NB4 (cell line): ENCODE measurements at places on chromosomes 1 and 21.

DNA sequence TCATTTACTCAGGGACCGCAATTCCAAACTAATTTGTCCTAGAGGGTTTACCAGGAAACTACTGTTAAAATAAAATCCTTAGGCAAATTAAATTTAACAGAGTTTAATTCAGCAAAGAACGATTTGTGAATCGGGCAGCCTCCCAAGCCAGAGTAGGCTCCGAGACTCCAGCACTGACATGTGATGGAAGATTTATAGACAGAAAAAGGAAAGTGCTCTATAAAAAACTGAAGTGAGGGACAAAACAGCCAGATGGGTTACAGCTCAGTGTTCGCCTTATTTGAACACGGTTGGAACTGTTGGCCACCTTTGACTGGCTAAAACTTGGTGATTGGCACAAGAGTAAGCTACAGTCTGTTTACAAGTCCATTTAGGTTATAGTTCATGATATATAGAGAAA lies 35.2 kb upstream of the RCSD1 start:
- DNase-seq, result no peak

GRCh38 chr1:85047472-85048295 lies 616 bp downstream of the MCOLN3 start:
- no peak for DNase-seq

- DNase-seq, result no peak
These were observed 15.3 kb upstream of the CHIT1 start for GRCh38 chr1:203244776-203245175.

DNA sequence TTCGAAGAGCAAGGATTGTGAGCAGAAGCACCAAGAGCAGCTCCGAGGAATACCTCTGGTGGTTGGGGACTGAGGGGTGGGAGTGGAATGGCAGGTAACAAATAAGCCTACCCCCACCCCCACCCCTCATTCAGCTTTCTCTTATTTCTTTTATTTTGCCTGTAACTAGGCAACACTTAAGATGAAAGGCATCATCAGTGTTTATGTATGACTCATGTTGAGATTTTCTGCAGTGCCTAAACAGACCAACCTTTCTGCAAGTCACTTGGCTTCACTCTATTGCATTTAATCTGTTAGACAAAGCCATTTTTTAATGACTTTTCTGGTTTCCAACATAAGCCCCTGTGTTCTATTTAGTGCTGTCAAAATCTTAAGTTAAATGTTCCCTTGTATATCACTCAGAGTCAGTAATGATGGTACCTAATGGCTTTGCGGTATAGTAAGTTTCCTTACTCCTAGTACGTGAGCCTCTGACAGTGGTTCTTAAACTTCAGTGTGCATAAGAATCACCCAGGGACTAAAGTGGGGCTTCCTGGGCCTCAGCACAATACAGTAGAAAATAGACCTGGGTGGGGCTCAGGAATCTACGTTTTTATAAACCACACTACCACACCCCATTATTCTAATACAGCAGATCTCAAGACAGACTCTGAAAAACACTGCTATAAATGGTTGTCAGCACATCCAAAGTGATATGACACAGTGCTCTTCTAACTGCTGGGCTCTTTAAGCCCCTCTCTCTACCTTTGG lies 19.9 kb downstream of the CASQ2 start:
- no peak for DNase-seq

DNA sequence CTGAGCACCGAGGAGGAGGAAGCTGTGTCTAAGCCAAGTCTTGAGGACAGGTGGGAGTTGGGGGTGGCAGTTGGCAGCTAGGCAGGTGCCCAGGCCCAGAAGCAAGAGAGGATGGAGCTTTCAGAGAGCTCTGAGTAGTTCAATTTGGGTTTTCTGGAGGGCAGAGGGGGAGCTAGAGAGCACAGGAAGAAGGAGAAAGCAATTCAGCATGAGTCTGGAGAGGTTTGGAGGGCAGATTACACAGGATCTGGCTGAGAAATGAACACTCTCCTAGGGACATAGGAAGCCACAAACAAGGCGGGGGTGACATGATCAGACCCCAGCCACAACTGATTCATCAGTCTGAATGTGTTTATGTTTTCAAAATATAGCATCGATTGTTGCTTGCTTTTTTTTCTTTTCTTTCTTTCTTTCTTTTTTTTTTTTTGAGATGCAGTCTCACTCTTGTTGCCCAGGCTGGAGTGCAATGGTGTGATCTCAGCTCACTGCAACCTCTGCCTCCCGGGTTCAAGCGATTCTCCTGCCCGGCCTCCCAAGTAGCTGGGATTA lies 23.8 kb downstream of the PTPRF start:
- DNase-seq, result peak; percentile 59

DNA sequence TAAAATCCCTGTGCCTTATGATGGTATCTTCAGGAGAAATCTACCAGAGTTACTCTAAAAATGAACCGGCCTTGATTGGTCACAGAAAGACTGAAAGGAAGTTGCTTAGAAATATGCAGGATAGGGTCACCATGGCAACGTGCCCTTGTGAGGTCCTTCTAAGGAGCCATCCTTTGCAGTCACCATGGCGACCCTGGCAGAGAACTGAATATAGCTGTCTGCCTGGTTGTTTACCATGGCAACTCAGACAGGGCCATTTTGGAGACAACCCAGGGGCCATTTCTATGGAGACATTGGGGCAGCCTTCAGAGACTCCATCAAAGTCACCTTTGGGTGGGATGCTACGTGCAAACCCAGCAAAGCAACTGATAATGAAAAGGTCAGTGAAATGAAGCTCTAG lies 43.0 kb downstream of the SNX7 start:
- no peak for DNase-seq

DNA sequence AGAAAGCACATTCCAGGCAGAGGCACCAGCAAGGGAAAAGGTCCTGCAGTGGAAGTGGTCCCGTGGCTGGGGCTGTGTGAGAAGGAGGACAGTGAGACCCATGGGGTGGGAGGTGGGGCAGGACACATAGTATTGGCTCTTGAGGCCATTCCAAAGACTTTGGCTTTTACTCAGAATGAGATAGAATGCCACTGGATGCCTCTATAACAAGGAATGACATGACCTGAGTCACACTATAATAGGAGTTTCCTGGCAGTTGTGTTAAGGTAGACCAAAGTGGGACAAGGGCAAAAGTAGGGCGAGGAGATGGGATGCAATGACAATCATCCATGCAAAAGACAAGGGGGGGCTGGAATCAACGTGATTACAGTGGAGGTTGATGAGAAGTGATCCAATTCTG lies 24.7 kb upstream of the LAMC2 start:
- no peak for DNase-seq

GRCh38 chr1:40003156-40004093 lies 37.1 kb upstream of the CAP1 start:
- no peak for DNase-seq

GRCh38 chr1:40925834-40926410 lies 53.6 kb upstream of the CTPS1 start:
- DNase-seq, result no peak

GRCh38 chr1:65995928-65996327 lies 203.2 kb downstream of the PDE4B start:
- no peak for DNase-seq

GRCh38 chr1:90319918-90320317 lies 325.0 kb downstream of the ZNF326 start:
- no peak for DNase-seq

- DNase-seq, result no peak
These were observed 953.8 kb upstream of the ADGRL2 start for GRCh38 chr1:80846966-80847365.

DNA sequence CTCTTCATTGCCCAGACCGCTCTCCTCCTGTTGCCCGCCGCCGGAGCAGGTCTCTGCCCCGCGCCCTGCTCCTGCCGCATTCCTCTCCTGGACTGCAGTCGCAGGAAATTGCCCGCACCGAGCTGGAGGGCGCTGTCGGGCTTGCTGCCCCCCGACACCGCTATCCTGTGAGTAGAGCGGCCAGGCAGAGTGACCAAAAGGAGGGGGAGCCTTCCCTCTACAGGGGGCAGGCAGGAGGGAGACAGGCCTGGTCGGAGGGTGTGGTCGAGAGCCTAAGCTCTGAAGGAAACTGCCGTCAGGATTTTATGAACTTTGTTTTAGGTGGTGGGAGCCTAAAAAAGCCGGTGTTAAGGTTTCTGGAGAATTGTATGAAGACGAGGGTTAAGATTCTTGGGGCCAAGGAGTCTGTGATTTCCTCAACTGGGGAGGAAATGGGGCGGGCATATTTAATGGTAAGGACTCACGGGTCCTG lies 517 bp downstream of the LRIG2 start:
- peak; percentile 69 for DNase-seq

DNA sequence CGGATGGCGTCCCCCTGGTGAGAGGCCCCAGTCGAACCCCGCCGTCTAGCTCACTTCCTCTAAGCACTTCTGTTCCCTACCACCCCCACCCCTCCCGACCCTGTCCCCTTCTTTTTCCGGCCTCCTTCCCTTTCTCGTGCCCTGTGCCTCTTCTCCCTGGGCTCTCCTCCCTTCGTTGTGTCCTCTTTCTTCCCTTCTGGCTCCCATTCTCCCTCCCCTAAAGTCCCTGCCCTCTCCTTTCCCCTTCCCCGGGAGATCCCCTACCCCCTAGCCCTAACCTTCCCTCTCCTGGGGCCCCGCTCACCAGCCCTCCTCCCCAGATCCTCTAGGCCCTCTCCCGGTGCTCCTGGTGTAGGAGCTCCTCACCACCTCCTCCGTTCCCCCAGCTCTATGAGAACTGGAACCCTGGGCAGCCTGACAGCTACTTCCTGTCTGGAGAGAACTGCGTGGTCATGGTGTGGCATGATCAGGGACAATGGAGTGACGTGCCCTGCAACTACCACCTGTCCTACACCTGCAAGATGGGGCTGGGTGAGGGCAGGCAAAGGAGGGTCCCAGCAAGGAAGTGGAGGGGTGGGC lies 15.9 kb downstream of the BCAN start:
- no peak for DNase-seq
